ENCODE measurements at places on chromosomes 12 and 14.

- peak; percentile 47 for DNase-seq
These were observed 180.2 kb downstream of the TSPAN9 start for GRCh38 chr12:3257411-3257810.

- no peak for DNase-seq
These were observed 18.5 kb downstream of the CORO1C start for GRCh38 chr12:108712925-108713203.

DNA sequence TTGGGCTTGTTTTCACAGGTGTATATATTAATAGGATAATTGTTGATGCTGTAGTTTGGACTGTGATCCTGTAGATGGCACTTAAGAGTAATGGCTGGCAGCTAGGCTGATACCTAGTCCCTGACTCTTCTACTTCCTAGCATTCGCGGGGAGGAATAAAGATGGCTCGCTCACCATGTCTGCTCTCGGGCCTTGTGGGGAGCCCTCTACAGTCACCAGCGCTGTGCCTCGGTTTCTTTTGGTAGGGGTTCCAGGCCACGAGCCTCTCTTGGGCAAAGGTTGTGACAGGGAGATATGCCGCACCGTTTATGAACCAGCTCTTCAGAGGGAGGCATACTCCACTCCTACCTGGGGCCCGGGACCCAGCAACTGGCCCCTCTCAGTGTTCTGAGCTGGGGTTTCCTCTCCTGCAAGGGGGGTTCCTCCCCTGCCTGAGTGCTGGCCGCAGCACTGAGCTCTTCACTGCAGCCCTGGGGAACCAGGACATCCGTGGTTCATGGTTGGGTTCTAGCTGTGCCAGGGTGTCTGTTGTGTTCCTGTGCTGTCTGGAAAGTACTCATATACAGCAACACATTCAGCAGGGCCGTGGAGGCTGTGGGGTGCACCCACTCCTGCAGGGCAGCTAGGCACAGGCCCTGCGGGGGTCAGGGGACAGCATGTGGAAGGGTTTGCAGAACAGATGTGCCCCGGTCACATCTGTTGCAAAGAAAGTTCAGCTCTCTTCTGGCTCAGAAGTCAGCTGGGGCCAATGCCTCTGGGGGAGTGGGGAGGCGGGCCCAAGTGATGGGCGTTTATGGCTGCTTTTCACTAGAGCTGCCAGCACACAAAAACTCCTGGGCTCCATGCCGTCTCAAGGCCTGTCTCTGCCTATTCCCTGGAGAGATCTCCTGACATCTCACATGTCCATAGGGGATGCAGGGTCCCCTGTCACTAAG lies 147.9 kb downstream of the PPFIA2 start:
- no peak for DNase-seq

DNA sequence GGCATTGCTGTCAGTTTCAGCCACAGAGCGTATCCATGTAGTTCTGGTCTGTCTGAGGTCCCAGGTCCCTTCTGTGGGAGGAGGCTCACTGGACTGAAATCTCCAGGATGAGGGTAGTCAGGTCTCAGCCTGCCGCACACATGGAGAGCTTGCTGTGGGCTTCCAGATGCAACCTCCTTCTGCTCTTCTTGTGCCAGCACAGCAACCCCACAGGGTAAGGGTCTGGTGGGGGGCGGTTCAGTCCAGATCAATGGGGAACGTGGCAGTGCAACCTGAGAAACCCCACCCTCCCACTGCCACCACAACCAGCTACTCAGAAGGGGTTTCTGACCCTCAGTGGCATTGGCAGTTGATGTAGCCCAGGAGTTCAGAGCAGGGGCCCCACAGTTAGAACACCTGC lies 61.2 kb downstream of the BEGAIN start:
- no peak for DNase-seq

DNA sequence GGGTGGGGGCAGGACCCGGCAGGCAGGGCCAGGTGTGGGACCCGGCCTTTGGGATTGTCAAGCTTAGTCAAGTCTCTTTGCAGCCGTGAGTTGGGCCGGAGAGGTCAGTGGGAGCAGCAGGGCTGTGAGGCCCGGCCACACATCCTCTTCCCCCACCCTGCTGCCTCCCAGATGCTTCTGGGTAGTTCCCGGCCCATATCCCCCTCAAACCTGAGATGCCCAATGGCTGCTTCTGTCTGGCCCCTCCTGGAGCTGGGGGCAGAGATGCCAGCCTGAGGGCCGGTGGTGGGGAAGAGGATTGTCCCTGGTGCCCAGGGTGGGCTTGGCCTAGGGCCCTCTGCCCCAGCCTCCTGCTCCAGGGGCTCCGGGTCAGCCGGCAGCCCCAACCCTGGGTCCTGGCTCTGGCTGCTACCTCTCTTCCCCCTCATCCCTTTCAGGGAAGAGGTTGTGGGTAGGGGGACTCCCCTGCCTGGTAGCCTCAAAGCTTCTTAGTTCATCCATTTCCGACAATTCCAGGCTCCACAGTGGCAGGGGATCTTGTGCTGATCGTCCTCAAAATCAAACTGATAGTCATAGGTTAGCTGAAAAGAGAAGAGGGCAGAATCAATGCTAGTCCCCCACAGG lies 2.8 kb upstream of the PRKAG1 start:
- no peak for DNase-seq

DNA sequence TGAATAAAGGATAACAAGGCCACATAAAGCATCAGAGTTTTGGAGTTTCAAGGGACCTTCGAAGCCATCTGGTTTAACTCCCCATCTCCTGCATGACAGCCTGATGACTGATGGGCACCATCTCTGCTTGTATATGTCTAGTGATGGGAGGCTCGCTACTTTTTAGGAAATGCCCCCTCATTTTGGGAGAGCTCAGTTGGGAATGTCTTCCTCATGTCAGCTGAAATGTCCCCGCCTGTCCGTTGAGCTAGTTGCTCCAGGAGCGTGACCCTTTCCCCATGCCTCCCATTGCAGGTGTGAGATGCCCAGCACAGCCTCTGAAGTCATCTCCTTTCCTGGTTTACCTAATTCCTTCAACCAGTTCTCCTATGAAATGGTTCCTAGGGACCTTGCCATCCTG lies 69.6 kb upstream of the CAPRIN2 start:
- DNase-seq: no peak

DNA sequence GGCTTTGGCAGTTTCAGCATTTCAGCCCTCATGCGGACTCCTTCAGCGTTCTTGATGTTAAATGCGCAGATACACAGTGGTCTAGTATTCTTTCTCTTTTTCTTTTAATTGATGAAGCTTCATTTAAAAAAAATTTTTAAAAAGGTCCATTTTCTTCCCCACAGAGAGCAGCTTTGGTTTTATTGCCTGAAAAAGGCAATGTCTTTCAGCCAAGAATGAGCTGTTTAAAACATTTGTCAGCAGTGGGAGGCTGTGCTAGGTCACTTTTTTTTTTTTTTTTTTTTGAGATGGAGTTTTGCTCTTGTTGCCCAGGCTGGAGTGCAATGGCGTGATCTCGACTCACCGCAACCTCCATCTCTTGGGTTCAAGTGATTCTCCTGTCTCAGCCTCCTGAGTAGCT lies 13.5 kb downstream of the KMT5A start:
- DNase-seq: no peak

- no peak for DNase-seq
These were observed 1.8 kb downstream of the PRORP start for GRCh38 chr14:35124127-35124526.

- no peak for DNase-seq
These were observed 4.9 kb upstream of the DYNLL1 start for GRCh38 chr12:120490833-120491512.

GRCh38 chr14:77260631-77261030 lies 10.4 kb downstream of the NGB start:
- DNase-seq: no peak

DNA sequence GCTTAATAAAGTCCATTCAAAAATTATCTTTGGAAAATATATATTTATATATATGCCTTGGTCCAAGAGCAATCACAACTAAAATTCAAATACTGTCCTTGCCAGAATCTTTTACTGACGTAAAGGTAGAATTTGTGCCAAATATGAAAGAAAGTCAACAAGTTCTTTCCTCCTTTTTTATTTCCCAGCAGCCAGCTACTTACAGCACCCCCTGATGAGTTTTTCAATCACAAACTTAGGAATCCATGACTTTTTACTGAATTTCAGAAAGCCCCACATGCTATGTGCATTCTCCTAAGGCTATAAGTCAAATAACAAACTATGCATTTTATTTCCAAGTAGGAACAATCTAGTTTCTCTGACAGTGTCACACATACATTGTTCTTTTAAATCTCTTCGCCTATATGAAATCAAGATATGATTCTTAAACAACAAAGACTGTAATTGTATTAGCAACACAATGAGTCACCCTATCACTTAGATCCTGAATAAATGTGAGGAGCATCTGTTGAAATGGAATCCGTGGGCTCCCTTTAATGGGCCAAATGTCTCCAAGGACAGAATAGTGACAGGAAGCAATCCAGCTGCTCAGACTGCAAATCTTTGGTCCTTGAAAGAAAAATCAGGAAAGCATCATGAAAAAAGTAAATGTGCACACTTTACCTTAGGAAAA lies 271.4 kb downstream of the DUSP6 start:
- no peak for DNase-seq

DNA sequence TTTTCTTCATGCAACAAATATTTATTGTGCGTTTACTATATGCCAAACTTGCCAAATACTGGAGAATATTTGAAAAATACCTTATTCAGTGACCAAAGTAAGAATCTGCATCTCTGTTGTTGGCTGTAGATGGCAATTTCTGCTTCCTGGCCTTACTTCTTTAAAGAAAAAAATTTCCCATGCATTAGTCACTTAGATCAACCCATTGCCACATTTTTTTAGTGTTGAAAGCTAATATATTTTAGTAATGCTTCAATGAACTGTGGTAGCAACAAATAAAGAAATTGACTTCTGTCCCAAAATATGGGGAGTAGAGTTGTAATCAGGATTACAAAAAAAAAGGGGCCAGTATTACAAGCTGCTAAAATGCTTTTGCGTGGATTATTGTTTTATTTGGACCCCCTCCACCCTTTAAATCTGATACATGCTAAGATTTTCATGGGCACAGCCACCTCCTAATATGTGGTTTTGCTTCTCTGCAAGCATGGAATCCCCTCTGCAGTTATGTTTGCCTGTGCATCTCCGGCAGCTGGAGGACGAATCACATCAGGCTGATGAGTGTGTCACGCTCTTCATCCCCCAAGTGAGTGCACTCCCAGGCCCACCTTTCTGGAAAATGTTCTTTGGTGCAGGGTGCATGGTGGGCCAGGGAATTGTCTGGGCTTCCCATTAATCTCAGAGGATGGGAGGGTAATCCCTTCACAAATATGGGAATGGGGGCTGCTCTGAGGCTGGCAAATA lies 38.1 kb upstream of the PTCSC3 start:
- DNase-seq: no peak

DNA sequence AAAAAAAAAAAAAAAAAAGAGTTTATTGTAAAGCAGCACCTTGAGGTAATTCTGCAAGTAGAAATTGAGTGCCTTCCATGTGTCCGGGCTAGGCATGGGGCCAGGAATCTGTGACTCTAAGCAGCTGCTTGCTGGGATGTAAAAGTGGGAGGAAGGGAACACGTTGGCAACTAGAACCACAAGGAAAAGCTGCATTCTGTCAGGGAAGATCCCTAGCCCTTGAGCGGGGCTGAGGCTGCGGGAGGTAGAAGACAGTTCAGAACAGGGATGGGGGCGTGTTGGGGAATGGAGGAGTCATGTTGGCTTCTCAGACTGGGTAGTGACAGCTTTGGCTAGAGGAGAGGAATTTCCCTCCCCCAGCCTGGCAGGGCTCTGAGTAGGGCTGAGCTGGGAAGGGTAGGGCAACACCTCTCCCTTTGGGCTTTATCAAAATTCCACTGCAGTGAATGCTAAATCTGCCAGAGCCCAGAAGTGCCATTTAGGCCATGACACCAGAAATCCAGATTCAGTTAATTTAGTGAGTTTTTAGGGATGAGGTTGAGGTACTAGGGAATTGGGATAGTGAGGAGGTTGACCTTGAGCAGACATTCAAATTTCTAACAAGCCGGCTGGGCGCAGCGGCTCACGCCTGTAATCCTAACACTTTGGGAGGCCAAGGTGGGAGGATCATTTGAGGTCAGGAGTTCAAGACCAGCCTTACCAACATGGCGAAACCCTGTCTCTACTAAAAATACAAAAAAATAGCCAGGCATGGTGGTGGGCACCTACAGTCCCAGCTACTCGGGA lies 3.4 kb upstream of the TRAFD1 start:
- DNase-seq: no peak

DNA sequence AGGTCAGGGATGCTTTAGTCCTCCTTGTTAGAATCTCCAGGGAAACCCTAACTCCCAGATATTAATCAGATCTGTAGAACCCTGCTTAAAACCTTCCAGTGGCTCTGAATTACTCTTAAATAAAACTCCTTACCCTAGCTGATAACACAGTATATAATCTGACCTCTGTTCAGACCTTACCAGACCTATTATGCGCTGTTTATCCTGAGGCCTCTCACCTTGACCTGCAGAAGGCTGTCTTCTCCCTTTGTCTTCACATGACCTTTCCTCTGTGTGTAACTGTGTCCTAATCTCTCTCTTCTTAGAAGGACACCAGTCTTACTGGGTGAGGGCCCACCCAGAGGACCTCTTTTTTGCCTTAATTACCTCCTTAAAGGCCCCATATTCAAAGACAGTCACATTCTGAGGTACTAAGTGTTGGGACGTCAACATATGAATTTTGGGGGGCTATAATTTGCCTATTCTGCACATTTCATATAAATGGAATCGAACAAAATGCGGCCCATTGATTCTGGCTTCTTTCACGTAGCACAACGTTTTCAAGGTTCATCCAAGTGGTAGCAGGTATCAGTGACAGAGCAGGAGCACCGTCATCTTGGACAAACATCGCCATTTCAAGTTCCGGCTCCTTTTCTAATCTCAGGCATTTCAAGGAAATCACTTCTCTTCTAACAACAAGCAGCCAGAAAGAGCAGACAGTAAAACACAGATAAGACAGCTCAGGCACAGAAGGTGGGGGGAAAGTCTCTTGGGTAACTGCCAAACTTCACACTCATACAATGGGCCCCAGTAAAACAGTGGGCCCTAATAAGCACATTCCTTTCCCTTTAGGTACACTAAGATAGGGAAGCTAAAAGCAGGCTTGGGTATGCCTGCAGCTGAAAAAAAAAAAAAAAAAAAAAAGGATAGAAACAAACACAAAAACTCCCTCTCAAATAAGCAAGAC lies 200.2 kb upstream of the NUDT4 start:
- no peak for DNase-seq

DNA sequence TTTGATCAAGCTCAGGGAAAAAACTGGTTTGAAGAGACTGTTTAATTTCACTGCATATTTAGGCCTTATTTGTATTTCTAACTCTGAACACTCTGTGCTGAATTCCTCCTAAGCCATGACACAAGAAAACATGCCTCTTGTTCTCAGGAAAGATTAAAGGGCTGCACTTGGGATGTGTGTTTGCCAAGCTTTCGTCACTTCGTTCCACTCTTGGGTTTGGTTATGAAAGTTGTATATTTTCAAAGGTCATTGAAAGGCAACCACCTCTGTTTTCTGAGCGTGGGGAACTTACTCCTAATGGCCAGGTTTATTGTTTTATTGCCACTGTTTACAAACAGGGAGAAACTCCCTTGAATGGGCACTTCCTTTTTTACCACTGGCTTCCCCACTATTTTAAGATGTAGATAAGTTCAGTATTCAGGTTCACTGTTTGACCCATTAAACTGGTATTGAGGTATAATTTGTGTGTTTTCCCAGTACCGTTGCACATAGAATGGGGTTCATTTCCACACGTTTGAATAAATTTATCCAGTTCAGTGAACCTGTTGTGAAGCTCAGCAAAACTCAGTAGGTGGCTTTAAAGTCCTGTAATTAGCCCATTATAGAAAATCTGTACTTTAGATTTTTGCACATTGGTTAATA lies 65.3 kb downstream of the NKX2-1 start:
- peak; percentile 20 for DNase-seq

GRCh38 chr12:117165342-117165741 lies 24.9 kb downstream of the FBXO21 start:
- peak; percentile 35 for DNase-seq
